ENCODE measurements at places on chromosomes 1 and 21.
A peak's percentile ranks its signal among the peaks of the same experiment; 100 is the strongest.

- no peak for DNase-seq
These were observed 28.1 kb upstream of the SGIP1 start for GRCh38 chr1:66505671-66506392.

GRCh38 chr1:236253119-236253518 lies 28.6 kb downstream of the ERO1B start:
- DNase-seq: no peak

DNA sequence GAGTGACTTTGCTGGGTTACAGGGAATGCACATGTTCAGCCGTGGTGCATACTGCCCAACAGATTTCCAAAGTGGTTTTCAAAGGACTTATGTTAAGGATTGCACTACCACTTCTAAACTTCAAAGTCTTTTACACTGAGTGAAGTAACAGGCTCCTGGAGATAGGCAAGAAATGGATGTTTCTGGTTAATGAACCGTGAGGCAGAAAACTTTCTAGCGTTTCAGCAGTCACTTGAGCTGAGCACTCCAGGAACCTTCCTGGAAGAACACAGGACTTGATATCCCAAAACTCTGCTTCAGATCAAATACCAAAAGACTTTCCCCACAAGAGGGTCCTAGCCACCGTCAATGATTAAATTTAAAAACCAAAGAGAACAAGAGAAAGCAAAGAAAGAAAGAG lies 74.3 kb upstream of the ATP1A1 start:
- DNase-seq: no peak

DNA sequence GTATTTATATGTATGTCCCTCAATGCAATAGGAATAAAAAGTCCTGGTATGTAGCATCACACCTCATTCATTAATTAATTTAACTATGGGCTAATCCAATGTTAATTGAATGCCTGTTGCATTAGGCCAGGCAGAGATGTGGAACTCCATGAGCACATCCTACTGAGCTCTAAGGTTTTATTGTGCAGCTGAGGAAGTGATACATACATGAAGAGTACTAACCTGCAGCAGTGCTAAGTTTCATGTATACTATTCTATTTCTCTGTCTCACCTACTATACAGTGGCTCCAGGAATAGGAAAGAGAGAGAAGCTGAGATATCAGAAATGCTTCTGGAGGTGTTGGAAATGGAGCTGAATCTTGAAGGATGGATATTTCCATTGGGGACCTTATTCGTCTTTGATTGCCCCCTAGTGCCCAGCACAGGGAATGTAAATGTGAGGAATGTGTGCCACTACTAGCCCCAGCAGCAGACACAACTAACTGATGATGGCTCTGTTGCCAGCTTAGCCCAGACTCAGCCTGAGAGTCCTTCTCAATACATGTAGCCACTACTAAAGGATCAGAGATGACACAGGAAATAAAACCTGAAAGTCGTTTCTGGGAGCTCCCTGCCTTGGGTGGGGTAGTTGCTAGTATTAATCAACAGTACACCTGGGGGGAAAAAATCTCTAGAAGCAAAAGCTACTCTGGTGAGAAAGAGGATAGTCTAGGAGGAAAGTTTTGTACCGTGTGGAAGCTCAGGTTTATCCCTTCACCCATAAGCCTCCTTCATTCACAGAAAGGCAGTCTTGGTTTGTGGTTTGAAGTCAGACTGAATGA lies 173.3 kb upstream of the FOXD3 start:
- peak; percentile 61 for DNase-seq

DNA sequence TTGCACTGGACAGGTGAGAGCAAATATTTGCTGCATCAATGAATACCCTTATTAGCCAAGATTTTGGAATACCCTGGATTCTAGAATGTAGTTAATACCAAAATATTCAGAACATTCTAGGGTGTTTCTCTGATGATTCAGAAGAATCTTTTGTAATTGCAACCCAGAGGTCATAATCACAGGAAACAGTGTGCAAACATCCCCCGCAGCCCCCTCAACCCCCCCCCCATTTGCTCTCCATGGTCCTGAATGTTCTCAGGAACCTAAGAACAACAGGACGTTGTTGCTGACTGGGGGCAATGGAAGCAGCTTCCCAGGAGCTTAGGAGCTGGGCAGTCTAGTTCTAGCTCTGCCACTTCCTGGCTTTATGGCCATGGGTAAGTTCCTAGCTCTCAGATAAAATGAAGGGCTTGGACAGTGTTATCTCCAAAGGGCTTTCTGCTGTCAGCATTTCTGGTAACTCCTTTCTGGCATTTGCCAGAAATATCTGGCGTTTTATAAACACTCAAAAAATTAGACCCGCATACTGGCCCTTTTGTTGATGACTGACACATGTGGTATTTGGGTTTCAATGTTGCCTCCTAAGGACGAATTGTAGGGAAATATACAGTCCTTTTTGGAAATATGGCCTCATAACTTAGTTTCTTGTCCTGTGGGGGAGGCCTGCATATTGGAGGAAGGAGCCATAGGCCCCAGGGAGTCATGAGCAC lies 178.6 kb downstream of the RRAGC start:
- peak; percentile 4 for DNase-seq

DNA sequence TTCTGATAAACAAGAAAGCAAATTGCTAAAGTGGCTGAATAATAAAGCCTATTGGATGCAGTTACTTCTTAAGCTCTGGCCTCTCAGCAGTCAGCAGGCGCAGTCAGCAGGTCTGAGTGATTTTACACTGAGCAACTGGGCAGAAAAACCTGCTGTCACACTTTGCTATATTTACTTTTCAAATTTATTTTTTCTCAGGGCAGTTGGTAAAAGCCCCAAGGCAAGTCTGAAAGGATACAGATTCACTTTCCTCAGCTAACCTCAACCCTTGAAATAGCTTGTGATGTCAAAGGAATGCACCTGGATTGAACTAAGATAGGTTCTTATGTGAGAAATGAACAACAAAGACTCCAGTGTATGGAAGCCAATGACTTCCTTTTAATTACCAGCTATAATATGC lies 34.0 kb downstream of the ATP5PF start:
- peak; percentile 82 for DNase-seq

DNA sequence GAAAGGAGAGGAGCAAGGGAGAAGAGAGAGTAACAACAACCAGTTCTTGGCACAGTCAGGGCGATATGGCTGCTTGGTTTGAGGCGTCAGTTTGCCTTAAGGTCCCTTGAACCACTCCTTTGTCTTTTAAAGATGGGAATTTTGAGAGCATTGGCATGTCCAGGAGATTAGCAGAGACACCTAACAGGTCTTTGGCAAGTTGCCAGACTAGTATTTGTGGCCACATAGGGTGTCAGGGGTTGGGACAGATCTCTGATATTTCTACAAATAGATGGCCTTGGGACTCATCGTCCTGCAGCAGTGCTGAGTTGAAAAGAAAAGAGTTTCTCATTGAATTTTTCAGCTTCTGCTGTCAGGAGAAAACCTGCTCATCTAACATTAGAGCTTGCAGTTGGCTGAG lies 55.3 kb upstream of the KCND3 start:
- DNase-seq: no peak

DNA sequence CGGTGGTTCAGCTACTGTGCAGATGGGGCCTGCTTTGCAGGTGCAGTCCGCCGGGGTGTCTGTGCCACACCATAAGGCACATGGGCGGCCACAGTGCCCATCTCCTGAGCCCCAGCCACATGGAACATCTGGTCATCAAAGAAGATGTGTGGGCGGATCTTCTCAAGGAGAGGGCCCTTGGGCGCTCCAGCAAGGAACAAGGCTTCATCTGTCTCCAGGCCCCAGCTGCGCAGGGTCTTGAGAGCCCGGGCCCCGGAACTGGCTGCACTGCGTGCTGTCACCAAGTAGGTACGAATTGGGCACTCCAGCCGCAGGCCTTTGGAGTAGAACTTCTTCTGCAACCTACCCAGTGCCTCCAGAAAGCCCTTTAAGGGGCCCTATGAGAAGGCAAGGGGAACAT lies 12.8 kb downstream of the NT5C1A start:
- DNase-seq: no peak

GRCh38 chr1:244918421-244919319 lies 54.3 kb upstream of the HNRNPU start:
- DNase-seq: peak; percentile 57

- no peak for DNase-seq
These were observed 1.8 kb downstream of the TRIM46 start for GRCh38 chr1:155175281-155175926.

GRCh38 chr1:32201011-32201855 lies 838 bp downstream of the CCDC28B start:
- DNase-seq: no peak

DNA sequence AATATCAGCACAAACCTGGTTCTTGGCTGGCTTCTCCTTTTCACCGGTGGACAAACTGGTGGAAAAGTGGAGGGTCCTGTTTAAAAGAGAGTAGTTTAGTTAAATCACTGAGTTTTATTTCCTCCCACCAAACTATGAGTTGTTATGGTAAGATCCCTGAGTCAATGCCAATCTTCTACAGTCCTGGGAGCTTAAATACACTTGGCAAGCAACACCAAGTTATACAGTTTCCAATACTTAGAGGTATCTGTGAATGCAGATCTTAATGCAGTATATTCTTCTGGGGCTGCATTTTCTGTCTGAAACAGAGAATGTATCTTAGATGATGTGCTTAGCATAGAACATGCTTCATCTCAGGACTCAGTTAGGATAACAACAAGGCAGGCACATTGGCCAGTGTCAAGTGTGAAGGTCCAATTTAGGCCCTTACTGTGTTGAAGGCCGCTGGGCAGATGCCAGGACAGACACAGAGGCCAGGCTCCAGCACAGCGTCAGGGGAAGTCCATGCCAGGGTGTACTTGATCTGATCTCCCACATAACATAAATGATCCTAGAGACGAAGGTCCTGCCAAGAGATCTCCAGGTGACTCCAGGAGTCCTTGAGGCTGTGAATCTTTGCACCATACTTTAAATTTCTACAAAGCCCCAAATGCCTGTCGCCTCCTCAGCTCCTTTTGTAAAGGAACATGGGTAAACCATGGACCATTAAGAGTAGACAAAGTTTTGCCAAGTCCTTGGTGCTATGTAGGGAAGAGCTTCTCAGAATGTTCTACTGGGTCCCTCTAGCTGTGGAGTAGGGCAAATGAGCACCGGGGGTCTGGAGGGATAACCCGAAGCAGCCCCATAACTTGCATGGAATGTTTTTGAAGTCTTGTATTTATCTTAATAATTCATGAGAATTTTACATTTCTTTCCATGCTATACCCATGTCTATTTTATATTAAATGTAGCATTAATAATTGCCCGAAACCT lies 76.8 kb downstream of the KCNJ15 start:
- DNase-seq: no peak

GRCh38 chr1:35505911-35506798 lies 51.0 kb downstream of the KIAA0319L start:
- peak; percentile 96 for DNase-seq

GRCh38 chr1:234144901-234145300 lies 228.4 kb upstream of the COA6 start:
- no peak for DNase-seq

- no peak for DNase-seq
These were observed 150.6 kb upstream of the KCTD3 start for GRCh38 chr1:215416497-215416896.

DNA sequence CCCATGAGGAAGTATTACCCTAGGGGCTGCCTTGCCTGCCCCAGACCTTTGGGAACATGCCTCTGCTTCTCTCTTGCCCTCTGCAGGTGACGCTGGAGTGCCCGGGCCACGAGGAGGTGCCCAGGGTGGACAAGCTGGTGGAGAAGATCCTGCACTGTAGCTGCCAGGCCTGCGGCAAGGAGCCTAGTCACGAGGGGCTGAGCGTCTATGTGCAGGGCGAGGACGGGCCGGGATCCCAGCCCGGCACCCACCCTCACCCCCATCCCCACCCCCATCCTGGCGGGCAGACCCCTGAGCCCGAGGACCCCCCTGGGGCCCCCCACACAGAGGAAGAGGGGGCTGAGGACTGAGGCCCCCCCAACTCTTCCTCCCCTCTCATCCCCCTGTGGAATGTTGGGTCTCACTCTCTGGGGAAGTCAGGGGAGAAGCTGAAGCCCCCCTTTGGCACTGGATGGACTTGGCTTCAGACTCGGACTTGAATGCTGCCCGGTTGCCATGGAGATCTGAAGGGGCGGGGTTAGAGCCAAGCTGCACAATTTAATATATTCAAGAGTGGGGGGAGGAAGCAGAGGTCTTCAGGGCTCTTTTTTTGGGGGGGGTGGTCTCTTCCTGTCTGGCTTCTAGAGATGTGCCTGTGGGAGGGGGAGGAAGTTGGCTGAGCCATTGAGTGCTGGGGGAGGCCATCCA lies 7.8 kb upstream of the HTR6 start:
- DNase-seq: no peak

GRCh38 chr1:181324797-181325616 lies 158.3 kb upstream of the CACNA1E start:
- DNase-seq: peak; percentile 56

DNA sequence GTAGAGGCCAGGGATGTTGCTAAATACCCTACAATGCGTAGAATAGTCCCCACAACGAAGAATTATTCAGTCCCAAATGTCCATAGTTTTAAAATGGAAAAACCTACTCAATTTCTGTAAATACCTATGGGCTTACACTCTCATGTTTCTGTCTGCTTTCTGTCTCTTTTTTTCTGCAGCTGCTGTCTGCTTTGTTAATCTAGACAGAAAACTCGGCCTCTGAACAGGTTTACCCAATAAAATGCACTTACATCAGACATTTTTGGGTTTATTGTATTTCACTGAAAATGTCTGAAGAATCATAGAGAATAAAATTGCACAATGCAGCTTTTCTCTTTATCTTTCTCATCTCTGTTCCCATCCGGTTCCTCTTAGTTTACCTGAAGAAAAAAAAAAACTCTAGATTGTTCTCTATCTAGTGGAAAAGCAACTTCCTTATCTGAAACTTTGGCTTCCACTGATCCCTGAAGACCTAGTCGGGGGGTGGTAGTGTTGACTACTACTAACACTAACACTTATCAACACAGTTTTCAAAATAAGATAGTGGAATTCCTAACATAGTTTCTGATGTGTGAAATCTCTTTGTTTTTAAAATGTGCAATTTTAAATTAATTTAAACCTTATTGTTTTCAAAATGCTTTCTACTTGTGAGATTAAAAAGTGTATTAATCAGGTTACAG lies 76.9 kb upstream of the CCDC190 start:
- no peak for DNase-seq

DNA sequence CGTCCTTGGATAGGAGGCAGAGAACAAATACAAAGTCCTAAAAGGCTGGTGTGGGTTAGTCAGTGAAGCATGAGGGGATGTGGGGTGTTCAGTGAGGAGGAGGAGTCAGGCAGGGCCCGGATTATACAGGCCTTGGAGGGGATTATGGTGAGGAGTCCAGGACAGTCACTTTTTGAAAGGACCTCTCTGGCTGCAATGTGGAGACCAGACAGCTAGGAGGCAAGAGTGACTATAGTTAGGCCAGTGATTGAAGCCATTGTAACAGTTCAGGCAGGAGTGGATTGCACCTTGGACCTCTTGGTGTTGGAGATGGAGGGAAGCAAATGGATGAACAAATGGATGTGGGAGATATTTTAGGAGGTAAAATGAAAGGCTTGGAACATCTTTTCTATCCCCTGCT lies 115.8 kb downstream of the C1orf94 start:
- DNase-seq: no peak

Data from PC-3 (cell line).